Endothelial cell of umbilical vein (primary cell): ENCODE measurements at places on chromosomes 7 and 10.

DNA sequence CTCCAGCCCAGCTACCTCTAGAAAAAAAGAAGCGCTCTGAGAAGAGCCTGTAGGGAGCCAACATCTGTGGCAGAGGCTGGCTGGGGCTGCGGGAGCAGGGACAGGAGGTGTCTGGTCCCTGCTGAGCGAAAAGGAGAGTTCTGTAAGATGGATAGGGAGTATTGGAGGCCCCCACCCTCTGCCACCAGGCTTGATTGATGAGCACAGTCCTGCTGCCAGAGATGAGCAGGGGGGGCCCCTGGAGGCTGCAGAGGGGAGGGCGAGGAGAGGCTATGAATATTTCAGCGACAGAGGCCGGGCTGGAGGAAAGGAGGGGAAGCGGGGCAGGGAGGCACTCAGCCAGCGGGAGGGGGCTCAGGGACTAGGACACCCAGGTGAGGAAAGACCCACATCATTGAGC is 44.5 kb upstream of the HSPB1 start:
- H3K27me3 ChIP-seq, result peaks cover 6% of the 10 kb centered on the region
- no peak overlapping the region for H3K27ac ChIP-seq
- no peak overlapping the region for H3K4me3 ChIP-seq
- no peak for DNase-seq
- H3K36me3 ChIP-seq, result no peaks in the 10 kb centered on the region

DNA sequence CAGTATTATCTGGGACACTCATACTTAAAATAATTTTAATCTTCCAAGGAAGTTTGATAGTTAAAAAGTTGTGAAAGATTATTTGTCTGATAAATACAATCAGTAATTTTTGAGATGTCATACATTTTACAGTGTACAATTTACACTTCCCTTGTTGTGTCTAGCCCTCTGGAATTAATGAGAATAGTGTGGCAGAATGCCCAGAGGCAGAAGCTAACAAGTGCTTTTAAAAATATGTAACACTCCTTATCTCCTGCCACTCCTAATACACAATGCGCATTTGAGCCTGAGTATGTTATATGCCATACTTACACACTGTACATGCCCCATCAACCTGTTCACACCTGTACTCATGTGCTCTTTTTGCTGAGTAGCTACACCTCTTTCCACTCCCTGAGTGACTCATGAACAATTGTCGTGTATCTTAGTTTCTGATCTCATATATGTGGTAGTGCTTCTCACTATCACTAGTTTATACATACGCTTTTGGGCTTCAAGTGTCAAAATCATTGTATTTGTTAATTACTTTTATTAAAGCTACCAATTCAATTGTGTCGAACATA is 106.9 kb upstream of the GNAI1 start:
- no peaks in the 10 kb centered on the region for H3K4me1 ChIP-seq
- H3K27me3 ChIP-seq, result no peaks in the 10 kb centered on the region
- no peaks in the 10 kb centered on the region for H3K36me3 ChIP-seq
- peak; percentile 35 for DNase-seq
- H3K27ac ChIP-seq, result no peak overlapping the region

DNA sequence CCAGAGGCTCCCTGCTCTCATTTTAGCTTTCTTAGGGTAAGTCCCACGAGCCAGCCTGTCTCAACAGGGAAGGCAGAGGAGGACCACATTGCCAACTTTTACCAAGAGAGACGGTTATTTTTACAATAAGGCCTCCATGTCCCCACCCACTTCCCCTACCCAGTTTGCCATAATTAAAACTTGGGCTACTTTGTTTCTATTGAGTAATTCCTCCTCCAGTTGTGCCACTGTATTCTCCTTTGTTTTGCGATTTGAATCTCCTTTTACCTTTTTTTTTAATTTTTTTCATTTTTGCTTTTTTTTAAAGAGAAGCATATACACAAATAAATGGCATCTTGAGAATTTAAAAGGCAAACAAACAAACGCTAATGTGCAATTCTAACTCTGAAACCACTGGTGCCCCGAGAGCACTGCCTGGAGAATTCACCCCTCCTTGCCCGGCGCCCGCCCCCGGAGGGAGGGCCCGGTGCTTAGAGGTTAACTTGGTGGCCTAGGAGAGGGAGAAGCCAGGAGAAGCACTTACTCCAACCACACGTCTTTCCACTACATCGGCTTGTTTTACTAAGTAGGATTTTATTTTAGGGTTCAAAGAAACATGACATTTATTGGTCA is 282.3 kb downstream of the USP6NL start:
- H3K36me3 ChIP-seq, result no peaks in the 10 kb centered on the region
- no peak overlapping the region for H3K27ac ChIP-seq
- no peak for DNase-seq
- peaks cover 4% of the 10 kb centered on the region for H3K4me1 ChIP-seq
- H3K4me3 ChIP-seq, result no peak overlapping the region

GRCh38 chr7:157469181-157470016 is 132.6 kb downstream of the DNAJB6 start:
- H3K4me1 ChIP-seq, result no peaks in the 10 kb centered on the region
- DNase-seq, result no peak
- H3K4me3 ChIP-seq, result no peak overlapping the region
- no peaks in the 10 kb centered on the region for H3K36me3 ChIP-seq

- no peaks in the 10 kb centered on the region for H3K4me1 ChIP-seq
- no peak for DNase-seq
- H3K27me3 ChIP-seq, result no peaks in the 10 kb centered on the region
- H3K27ac ChIP-seq, result no peak overlapping the region
Observed at GRCh38 chr10:8543361-8544056, 489.0 kb downstream of the GATA3 start.

GRCh38 chr7:17844514-17845196 is 95.6 kb downstream of the SNX13 start:
- H3K36me3 ChIP-seq, result peaks cover 4% of the 10 kb centered on the region
- peaks cover 17% of the 10 kb centered on the region for H3K4me1 ChIP-seq
- H3K27ac ChIP-seq, result no peak overlapping the region
- H3K27me3 ChIP-seq, result no peaks in the 10 kb centered on the region

- H3K27me3 ChIP-seq, result peaks cover 14% of the 10 kb centered on the region
- DNase-seq, result no peak
- H3K36me3 ChIP-seq, result no peaks in the 10 kb centered on the region
- H3K4me1 ChIP-seq, result no peaks in the 10 kb centered on the region
- H3K27ac ChIP-seq, result no peak overlapping the region
Observed at GRCh38 chr10:69600761-69601330, 27.6 kb upstream of the NEUROG3 start.

GRCh38 chr7:105713488-105714465 is 132.5 kb upstream of the EFCAB10 start:
- no peaks in the 10 kb centered on the region for H3K4me1 ChIP-seq
- no peak overlapping the region for H3K4me3 ChIP-seq
- H3K27ac ChIP-seq, result no peak overlapping the region
- no peaks in the 10 kb centered on the region for H3K36me3 ChIP-seq
- H3K27me3 ChIP-seq, result no peaks in the 10 kb centered on the region

GRCh38 chr10:61478621-61479312 is 25.6 kb upstream of the TMEM26 start:
- H3K36me3 ChIP-seq, result no peaks in the 10 kb centered on the region
- no peak overlapping the region for H3K27ac ChIP-seq
- H3K4me1 ChIP-seq, result peaks cover 21% of the 10 kb centered on the region
- no peak overlapping the region for H3K4me3 ChIP-seq
- H3K27me3 ChIP-seq, result no peaks in the 10 kb centered on the region

GRCh38 chr7:51244885-51245284 is 71.7 kb downstream of the COBL start:
- H3K4me3 ChIP-seq, result no peak overlapping the region
- no peaks in the 10 kb centered on the region for H3K36me3 ChIP-seq
- no peaks in the 10 kb centered on the region for H3K27me3 ChIP-seq

- no peaks in the 10 kb centered on the region for H3K36me3 ChIP-seq
- no peak for DNase-seq
- H3K4me1 ChIP-seq, result no peaks in the 10 kb centered on the region
- H3K4me3 ChIP-seq, result no peak overlapping the region
- no peaks in the 10 kb centered on the region for H3K27me3 ChIP-seq
- H3K27ac ChIP-seq, result no peak overlapping the region
Observed at GRCh38 chr10:125983161-125983560, 86.8 kb downstream of the FANK1 start.

DNA sequence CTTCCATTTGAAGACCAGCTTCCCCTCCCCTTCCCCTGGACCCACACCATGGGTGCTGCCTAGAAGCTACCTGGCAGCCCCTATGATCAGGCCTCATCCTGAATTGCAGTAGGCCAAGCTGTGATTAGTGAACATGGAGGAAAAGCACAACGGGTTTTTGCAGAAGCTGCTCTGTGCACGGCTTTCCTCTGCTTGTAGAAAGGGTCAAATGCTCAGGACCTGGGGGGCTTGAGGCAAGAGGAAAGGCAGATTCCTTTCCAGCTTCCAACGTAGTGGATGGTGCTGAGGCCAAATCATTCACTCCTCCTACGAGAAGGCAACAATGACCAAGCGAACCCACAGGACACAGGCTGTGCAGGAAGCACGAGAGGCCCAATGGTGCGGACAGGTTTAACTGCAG is 410.3 kb upstream of the SHH start:
- H3K27me3 ChIP-seq, result no peaks in the 10 kb centered on the region
- no peak overlapping the region for H3K27ac ChIP-seq
- no peaks in the 10 kb centered on the region for H3K36me3 ChIP-seq
- no peak for DNase-seq
- H3K4me1 ChIP-seq, result no peaks in the 10 kb centered on the region

- peak; percentile 93 for DNase-seq
- peak within 1 kb of the TSS; percentile 95 for H3K27ac ChIP-seq
- H3K36me3 ChIP-seq, result no peaks in the 10 kb centered on the region
- peak within 1 kb of the TSS; percentile 98 for H3K4me3 ChIP-seq
Observed at GRCh38 chr7:120857588-120858573, at the start of gene TSPAN12. Gene TSPAN12, minus strand, starts transcription at chr7:120858144. Its CDS starts 1,381 bp downstream, at chr7:120856763.

- no peak overlapping the region for H3K4me3 ChIP-seq
- peaks cover 23% of the 10 kb centered on the region for H3K4me1 ChIP-seq
- peak overlapping the region; percentile 62 for H3K27ac ChIP-seq
- no peaks in the 10 kb centered on the region for H3K36me3 ChIP-seq
- peak; percentile 74 for DNase-seq
Observed at GRCh38 chr7:113891828-113892227, 27.0 kb downstream of the PPP1R3A start.

- no peak for DNase-seq
- H3K27ac ChIP-seq, result no peak overlapping the region
- H3K27me3 ChIP-seq, result no peaks in the 10 kb centered on the region
- H3K4me3 ChIP-seq, result no peak overlapping the region
- H3K4me1 ChIP-seq, result no peaks in the 10 kb centered on the region
- H3K36me3 ChIP-seq, result no peaks in the 10 kb centered on the region
Observed at GRCh38 chr7:50376056-50376820, 71.7 kb downstream of the IKZF1 start.

DNA sequence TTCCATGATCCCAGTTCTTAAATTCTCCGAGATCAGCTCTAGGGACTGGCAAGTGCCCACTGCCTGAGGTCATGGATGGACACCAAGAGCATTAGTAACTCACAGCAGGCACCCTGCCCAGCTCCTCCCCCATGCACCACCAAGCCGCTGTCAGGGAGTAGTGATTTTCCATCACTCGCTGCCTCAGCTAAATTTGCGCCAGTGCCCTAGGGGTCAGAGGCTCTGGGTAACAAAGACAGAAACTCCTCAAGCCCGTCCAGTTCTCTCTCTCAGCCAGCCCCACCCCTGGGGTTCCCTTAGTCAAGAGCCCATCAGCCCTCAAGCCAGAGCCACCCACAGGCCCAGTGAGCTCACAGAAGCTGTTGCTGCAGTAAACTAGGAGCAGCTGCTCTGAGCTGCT is 30.0 kb downstream of the PAX2 start:
- H3K4me1 ChIP-seq, result no peaks in the 10 kb centered on the region
- no peak for DNase-seq
- no peaks in the 10 kb centered on the region for H3K36me3 ChIP-seq
- H3K27ac ChIP-seq, result no peak overlapping the region
- H3K27me3 ChIP-seq, result peaks cover 8% of the 10 kb centered on the region
- no peak overlapping the region for H3K4me3 ChIP-seq
